NCI-H1092 treated with DMSO at 0.1 percent for 48 hours (cell line): ENCODE measurements at places on chromosomes 3 and 15.

DNA sequence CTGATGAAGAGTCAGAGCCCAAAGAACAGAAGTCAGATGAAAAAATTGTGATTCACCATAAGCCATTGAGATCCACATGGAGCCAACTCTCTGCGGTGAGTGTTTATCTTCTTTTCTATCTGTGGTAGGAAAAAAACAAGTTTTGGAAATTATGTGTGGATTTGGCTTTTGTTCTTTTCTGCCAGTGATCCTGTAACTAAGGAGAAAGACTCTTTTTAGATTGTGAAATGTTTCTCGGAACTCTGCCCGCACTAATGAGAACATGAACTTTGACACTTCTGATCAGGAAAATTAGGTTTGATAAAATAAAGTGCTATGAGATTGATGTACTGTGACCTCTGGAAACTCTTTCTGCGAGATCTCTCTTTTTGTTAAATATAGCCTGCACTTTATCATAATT, 8.4 kb downstream of the ARHGEF26 start:
- DNase-seq, result no peak

DNA sequence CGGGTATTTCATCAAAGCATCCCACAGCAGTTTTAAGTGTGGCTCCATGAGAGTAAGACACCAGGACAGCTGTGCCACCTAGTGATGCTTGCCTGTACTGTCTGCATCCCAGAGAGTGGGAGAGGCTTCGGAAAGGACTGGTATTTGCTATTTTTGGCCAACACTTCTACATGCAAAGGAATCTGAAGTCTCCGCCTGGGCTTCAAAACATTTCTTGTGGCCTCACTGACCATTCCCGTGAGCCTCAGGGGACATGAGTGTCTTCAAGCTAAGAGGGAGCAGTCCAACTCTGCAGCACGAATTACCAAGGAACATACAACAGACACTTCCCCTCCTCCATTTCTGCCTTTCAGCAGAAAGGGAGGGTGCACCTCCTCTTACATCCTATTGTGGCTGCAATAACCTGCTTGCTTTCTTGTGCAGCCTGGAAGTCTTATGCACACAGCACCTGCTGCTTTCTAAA, 177.5 kb downstream of the RORA start:
- DNase-seq, result no peak

DNA sequence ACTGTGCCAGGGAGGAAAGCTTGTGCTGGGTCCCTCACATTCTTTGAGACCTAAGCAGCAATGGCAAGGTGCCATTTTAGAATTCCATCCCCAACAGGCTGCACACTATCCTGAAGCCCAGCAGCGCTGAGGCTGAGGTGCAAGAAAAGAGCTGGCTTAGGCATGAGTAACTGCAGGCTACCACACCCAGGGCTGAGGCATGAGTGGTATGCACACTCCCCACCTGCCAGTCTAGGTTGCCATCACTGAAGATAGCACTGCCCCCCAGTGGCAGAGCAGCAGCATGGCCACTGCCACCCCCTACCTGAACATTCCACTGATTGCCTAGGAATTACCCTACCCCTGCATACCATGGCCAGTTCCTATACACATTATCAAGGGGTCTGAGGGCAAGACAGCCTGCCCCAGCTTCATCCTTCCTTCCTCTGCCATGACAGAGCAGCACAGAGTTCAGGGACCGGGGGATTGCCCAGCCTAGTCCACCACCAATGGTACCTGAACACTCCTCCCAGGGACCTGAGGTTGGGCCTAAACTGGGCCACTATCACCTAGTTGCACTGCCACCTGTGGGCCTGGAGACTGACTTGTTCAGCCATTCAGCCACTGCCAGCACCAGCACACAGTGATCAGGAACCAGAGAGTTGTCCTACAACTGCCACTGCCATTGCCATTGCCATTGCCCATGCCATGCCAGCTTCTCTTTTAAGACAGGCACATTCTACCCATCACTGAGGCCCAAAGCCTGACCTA, 129.8 kb downstream of the SATB1 start:
- DNase-seq, result no peak

DNA sequence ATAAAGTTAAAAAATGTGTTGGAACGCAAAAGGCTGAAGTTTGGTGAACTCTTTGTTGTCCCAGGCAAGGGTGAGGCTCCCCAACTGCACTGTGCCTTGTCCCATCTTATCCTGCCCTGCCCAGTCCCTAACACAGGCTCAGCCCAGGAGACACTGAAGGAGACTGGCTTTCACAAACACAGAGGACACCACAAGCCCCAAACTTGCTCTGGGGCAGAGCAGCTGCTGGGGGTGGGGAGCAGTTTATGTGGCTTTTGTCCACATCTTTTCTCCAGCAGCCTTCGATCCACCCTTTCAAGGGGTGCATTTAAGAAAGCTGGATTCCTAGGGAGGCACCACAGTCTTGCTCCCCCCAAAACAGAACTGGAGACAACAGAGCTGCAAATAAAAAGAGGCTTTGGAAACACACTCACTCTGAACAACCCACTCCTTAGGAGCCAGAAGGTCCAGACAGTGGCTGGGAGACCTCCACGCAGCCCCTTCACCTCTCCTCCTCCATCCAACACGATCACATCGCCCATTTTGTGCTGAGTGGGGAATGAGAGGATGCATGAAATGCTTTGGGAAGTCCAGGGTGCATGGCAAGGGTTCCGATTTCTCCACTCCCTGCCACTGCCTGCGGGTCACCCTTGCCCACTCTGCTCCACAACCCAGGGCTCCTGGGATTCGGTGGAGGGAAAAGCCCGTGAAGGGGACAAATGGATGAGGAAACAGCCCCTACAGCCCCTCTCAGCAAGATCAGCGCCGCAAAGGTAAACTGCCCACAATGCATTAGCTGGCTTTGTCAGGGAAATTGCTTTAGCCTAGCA, 260.5 kb upstream of the TLE3 start:
- no peak for DNase-seq

DNA sequence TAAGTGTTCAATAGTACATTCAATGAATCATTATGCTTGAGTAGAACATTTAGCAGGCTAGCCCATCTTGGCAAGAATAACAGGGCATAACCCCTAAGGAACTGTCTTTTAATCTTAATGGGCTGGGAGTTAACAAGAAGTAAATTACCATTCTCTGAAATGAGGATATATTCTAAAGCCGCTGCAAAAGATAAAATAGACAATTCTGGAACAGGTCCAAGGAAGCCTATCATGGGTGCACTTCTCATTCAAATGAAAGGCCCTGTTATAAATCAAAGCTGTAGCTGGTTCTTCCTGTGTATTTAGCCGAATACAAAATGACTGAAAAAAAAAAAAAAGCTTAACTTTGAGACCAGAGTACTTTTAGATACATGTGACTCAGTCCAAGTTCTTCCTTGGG, 15.6 kb downstream of the MTHFS start:
- peak; percentile 20 for DNase-seq

GRCh38 chr15:69793781-69794451, 303.8 kb downstream of the TLE3 start:
- DNase-seq, result no peak

DNA sequence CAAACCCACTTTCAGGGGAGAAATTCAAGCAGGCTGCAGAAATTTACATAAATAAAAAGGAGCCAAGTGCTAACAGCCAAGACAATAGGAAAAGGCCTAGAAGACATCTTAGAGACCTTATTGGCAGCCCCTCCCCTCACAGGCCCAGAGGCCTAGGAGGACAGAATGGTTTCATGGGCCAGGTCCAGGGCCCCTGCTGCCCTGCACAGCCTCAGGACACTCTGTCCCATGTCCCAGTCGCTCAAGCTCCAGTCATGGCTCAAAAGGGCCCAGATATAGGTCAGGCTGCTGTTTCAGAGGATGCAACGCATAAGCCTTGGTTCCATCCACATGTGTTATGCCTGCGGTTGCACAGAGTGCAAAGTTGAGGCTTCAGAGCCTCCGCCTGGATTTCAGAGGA, 55.8 kb downstream of the SLC41A3 start:
- DNase-seq, result no peak

GRCh38 chr3:72055436-72055835, 270.5 kb upstream of the PROK2 start:
- DNase-seq, result no peak

DNA sequence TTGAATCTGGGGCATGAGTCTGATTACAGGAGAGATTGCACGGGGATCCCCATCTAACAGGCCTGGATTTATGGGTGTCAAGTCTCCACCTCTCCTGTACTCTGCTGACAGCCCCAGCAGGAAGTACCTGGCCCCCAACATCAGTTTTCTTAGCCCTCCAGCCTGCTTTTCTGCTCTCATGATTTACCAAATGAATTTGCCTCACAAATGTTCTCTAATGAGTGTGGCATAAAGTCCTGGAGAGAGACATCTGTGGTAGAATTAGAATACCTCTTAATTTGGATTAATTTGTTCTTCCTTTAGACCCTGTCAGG, 60.1 kb downstream of the FNDC3B start:
- DNase-seq, result no peak

- peak; percentile 0 for DNase-seq
These were observed 27.6 kb upstream of the ANKDD1A start for GRCh38 chr15:64883997-64884511.

DNA sequence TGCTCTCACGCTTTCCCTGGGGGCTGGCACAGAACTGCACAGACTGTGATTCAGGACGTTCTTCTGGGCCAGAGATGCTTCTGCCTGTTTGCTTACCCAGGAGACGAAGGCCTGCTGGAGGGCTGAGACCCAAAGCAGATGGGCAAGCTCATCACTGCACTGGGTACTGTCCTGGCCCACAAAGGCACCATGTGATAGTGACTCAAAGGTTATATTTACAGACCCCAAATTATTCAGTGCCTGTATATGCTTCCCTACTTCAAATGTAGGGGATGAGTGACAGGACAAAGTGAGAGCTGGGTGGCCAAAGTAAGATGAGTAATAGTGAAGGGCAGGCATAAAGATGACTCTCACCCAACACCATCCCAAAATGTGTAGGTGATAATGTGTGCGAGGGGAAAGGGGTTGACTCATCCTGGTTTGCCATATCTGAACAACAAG, 127.4 kb downstream of the WDR76 start:
- no peak for DNase-seq

GRCh38 chr3:138578961-138579574, 15.0 kb downstream of the CEP70 start:
- DNase-seq, result no peak

DNA sequence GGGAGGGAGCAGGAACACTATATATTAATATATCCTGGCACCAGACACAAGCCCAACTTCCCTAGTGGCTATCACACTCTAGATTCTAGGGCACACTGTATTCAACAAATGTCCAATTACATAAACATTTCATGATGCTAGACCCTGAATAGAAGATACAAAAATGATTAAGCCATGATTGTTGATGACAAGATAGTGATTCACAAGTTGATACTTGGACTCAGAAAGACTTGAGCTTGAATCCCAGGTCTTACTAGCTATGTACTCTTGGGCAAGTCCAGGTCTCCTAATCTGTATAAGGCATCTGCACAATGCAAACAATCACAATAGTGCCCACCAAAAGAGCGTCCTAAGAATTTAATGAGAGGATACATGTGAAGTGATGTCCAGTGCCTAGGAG, 10.0 kb upstream of the SNTN start:
- DNase-seq, result no peak

DNA sequence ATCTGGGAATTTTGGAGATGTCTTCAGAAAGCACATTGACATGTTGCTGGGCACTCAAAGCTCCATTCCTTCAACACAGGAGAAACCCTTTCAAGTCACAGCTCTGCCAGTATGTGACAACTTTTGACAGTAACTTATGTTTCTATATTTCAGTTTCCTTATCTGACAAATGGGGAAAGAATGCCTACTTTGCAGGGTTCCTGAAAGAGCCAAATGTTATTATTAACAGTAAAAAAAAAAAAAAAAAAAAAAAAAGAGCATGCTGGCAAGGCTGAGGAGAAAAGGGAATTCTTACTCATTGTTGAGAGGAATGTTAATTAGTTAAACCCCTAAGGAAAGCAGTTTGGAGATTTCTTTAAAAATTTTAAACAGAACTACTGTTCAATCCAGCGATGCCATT, 272.5 kb upstream of the TGFBR2 start:
- no peak for DNase-seq

- DNase-seq, result no peak
These were observed 129.1 kb upstream of the SMAD3 start for GRCh38 chr15:66936109-66936860.
